ENCODE measurements at places on chromosomes 6 and 20.

- DNase-seq = no peak
Observed at GRCh38 chr6:11358904-11359830, 126.7 kb upstream of the NEDD9 start.

- DNase-seq = no peak
Observed at GRCh38 chr6:123804787-123805540, 1.3 kb downstream of the NKAIN2 start.

DNA sequence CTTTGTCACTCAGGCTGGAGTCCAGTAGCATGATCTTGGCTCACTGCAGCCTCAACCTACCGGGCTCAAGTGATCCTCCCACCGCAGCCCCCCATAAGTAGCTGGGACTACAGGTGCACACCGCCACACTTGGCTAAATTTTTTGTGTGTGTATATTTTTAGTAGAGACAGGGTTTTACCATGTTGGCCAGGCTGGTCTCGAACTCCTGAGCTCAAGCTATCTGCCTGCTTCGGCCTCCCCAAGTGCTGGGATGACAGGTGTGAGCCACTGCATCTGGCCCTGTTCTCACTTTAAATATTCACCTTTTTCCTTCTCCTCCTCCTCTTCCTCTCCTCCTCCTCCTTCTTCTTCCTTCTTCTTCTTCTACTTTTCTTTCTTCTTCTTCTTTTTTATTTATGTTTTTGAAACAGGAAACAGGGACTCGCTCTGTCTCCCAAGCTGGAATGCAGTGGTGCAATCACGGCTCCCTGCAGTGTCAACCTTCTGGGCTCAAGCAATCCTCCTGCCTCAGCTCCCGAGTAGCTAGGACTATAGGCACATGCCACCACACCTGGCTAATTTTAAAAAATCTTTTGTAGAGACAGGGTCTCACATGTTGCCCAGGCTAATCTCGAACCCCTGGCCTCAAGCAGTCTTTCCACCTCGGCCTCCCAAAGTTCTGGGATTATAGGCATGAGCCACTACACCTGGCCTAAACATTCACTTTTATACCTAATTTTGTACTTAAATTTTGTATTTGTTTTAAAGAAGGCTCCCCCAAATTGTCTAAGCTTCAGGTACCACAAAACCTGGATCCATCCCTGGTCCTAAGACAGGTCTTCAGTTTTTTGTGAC lies 47.2 kb upstream of the NCOA3 start:
- DNase-seq = no peak

- no peak for DNase-seq
Observed at GRCh38 chr20:49297605-49298530, 20.0 kb upstream of the ZNFX1 start.

- no peak for DNase-seq
Observed at GRCh38 chr6:6121943-6122342, 115.2 kb upstream of the NRN1 start.

- DNase-seq = no peak
Observed at GRCh38 chr6:167762259-167762962, 64.3 kb upstream of the AFDN start.

- DNase-seq = no peak
Observed at GRCh38 chr6:54085047-54085446, 26.2 kb upstream of the MLIP start.

GRCh38 chr6:41934278-41935192 lies 7.1 kb downstream of the CCND3 start:
- DNase-seq = no peak

DNA sequence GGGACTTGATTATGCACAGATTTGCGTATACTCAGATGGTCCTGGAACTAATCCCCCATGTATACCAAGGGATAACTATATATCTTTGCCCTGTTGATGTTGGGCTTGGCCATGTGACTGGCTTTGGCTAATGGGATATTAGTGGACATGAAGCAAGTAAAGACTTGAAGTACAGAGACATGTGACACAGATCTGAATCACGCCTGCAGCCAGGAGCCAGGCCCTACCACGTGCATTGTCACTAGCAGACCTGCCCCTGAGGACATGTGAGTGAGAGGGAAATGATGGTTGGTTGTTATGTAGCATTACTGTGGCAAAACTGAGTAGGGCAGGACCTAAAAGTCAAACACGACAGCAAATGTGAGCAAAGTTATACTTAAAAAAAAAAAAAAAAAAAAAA lies 155.7 kb downstream of the AKAP7 start:
- no peak for DNase-seq

- DNase-seq = no peak
Observed at GRCh38 chr20:62766716-62767115, 29.6 kb upstream of the MRGBP start.

GRCh38 chr6:111792914-111793700 lies 80.1 kb downstream of the FYN start:
- DNase-seq = no peak
